ENCODE measurements at places on chromosomes 12 and 14.

DNA sequence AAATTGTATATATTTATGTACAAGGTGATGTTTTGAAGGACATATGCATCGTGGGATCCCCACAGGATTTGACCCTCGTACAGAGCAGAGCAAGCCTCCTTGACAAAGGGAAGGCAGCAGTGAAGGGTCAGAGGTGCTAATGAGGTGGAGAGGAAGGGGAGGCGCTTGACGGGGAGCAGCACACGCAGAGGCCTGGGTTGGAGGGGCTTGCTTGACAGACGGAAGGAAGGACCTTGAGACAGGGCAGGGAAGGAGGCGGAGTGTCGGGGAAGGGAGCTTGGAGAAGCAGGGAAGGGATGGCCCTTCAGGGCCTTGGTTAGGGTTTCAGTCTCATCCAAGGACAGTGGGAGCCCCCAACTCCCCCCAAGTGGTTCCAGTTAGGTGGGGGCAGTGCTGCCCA lies 52.6 kb downstream of the ZNF664 start:
- DNase-seq, result no peak

DNA sequence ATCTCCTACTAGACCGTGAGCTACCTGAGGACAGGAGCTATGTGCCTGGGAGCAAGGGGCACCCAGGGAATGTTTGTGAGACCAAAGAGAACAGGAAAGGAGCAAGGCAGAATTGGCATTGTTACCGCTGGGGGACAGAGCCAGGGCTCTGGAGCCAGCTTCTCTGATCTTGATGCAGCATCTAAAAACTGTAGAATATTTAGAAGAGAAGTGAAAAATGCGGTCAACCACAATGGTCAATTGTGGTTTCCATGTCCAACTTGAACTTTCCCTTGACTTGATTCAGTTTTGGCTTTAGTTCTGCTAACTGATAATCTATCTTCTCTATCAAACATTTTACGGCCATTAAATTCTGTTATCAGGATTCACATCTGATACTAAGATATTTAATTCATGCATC lies 201.2 kb downstream of the ANO4 start:
- DNase-seq, result no peak

GRCh38 chr14:80946187-80946586 lies 4.6 kb upstream of the CEP128 start:
- no peak for DNase-seq

DNA sequence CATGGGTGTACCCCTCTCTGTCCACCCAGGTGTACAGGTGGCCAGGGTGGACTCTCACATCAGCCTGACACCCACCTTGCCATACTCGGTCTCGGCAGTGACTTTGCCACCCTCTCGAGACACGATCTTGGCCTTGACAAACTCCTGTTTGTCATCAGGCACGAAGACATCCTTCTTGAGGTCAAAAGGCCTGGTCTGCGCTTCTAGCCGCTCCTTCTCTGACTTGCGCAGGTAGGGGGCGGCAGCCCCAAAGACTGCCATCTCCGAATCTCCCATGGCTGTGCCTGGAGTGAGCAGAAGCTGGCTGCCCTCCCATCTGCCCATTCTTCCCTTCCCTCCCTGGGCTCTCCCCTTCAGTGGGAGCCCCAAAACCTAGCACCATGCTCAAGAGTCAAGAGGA lies 2.0 kb downstream of the MYH7 start:
- DNase-seq, result no peak

- no peak for DNase-seq
These were observed 2.9 kb upstream of the PFDN5 start for GRCh38 chr12:53292426-53292825.

GRCh38 chr14:103286460-103286859 lies 47.6 kb upstream of the EIF5 start:
- no peak for DNase-seq

DNA sequence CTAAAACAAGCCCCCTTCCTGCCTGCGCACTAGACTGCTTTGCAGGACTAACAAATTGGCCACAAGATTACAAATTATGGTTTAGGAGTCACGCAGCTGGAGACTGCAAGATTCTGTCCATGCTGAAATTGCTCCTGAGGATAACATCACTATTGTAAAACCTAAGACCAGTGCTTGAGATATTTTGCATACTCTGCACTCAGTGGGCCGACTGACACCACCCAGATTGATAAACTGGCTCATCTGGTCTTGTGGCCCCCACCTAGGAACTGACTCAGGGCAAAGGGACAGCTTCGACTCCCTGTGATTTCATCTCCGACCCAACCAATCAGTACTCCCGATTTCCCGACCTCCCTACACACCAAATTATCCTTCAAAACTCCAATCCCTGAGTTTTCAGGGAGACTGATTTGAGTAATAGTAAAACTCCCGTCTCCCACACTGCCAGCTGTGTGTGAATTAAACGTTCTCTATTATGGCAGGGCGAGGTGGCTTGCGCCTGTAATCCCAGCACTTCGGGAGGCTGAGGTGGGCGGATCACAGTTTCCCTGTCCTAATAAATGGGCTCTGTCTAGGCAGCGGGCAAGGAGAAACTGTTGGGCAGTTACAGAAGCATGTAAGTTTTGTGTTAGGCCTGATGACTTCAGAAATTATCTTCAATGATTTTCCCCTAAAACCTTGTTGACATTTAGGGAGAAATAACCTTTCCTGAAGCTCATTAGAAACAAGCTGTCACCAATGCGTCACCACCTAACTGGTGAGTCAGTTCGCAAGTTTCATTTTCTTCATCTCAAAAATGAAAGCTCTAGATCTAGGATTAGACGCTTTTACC lies 5.3 kb upstream of the UBC start:
- no peak for DNase-seq

DNA sequence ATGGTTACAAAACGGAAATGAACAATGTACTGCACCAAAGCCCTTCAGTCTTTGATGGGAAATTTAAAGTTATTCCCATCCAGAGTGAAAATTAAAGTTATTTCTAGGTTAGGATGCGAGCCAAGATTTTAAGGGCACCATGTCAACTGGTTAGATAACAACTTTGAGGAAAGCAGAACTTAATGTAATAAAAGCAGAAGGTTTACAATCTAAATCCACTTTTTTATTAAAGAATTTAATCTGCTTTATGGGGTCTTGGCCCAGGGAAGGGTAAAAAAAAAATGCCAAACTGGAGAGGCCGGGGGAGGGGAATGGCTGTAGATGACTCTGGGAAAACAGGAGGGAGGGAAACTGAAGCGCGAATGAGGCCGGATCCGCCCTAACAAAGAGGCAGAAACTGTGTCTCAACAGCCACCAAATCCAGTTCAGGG lies 108.2 kb upstream of the ATF7IP start:
- DNase-seq, result no peak

DNA sequence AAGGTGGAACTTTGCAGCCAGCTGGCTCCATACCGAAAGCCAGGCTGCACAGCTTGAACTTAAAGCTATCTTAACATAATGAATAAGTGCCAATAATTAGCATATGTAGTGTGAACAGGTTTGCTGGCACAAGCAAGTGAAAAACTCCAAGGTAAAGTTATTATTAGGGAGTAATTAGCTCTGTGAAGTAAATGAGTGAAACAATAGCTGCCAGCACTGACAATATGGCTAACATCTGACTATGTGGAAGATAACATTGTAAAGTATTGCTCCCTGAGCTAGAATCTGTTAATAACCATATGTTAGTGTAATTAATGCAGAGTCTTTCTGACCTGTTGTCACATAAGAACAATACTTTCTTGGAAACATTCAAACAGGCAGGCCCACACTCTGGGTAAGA lies 246.4 kb downstream of the SOX5 start:
- DNase-seq, result no peak

- DNase-seq, result no peak
These were observed 141.6 kb downstream of the GPHN start for GRCh38 chr14:66649498-66649897.

Data from activated CD8-positive, alpha-beta memory T cell treated with anti-CD3 and anti-CD28 coated beads for 1 hour (primary cell).